ENCODE measurements at places on chromosomes 1 and 21.
A peak's percentile ranks its signal among the peaks of the same experiment; 100 is the strongest.

DNA sequence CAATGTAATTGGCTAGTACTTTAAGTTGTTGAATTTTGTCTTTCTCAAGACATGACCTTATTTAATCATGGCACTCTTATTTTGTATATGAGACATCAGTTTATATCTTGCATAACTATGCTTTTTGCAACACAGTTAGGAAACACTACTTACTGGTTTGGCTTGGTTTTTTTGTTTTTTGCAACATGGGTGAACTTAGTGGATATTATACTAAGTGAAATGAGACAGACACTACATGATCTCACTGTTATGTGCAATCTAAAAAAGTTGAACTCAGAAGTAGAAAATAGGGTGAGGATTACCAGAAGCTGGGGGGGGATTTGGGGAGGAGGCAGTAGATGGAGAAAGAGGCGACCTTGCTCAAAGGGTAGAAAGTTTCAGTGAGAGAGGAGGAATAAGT, 132.1 kb downstream of the PLA2G4A start:
- DNase-seq: no peak

GRCh38 chr1:89732206-89732605, 88.6 kb upstream of the LRRC8D start:
- no peak for DNase-seq

DNA sequence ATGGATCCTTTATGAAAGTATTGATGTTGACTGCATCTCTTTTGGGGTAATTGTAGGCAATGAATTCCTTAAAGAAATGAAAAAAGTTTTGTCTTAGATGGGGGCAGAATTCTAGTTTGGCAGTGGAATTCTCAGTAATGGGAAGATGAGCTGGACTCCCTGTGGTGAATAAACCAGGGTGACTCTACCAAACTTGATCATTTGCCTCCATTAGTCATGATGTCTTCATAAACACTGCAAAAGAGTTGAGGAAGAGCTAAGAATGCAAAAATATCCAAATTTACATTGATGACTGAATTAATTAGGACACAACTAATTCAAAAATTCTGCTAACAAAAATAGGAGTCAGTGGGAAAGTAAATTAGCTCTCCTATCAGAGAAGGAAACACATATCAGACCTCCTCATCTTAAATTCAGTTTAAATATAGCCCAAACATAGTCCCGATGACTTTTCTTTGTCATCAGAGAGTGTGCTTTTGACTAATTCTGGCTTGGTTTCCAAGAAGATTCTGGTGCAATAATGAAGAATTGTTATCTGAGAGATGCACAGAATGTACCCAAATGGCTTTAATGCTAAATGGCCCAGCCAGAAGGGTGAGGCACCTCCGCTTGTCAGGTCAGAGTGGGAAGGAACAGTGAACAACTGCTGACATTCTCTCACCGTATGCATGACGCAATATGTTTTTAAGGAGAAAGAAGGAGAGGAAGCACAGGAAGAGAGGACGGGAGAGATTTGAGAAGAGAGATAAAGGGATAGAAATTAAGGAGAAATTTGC, 525.1 kb downstream of the LMO4 start:
- DNase-seq: peak; percentile 63

DNA sequence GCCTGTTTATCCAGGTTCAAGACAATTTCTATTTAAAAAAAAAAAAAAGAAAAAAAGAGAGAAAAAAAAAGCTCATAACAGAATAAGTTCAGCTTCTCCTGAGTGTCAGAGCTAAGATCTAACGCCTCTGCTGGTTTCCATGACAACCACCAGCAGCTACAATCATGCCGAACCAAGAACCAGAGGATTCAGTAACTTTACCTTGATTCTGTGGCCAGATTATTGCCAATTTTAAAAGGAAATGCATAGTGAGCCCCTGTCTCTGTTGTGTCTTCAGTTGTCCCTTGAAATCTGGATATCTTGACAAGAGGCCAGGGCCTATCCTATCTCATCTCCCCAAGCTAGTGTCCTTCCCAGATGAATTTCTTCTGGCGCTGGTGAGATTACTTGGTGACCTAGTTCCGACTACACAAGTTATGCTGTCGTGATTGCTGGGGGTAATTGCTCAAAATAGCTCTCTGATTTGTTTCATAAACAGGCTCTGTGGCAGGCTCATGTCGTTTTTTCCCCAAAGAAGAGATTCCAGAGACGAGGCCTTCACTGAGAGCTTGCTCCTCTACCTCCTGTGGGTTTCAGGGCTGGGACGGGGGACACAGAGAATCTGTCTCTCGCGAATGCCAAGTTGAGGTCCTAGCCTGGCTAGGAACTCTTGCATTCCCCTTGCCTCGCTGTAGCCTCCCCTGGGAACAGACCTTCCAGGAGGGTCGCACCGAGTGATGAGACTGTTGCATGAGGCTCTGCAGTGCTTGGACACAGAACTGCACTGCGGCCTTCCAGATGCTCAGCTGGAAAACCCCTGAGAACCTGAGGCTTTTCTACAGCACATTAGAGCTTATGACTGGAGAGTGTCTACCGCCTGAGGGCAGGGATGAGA, 32.4 kb upstream of the SCCPDH start:
- no peak for DNase-seq

DNA sequence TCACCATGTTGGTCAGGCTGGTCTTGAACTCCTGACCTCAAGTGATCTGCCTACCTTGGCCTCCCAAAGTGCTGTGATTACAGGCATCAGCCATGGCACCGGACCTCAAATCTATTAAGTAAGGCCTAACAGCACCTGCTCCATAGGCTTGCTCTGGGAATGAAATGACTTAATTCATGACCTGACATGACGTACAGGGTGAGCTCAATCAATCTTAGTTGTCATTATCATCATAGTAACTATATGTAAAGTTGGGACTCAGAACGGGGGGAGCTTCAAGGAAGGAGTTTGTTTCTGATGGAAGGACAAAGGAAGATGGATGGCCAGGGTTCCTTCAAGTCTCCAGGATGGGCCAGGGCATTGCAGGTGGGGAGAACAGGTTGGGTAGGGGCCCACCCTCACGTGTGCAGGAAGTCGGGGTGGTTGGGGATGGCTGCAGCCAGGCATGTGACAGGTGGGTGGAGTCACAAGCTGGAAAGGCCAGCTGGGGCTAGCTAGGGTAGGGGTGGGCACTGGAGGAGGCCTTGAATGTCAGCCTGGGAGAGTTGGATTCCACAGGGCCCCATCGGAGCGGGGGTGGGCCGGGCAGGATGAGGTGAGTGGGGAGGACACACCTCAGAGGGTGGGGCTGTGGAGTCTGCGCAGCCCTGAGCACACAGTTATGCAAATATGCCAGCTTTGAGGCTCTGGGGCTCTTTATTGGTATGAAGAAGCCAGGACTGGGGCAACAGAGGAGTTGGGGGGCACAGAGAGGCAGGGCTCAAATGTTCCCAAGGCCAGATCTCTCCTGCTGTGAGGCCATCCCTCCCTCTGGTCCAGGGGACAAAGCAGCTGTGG, 9.6 kb downstream of the TRIM62 start:
- no peak for DNase-seq

GRCh38 chr1:48617252-48617651, 145.2 kb upstream of the SPATA6 start:
- peak; percentile 50 for DNase-seq

- no peak for DNase-seq
These were observed 36.6 kb downstream of the DMRTB1 start for GRCh38 chr1:53495633-53496345.

GRCh38 chr1:5460974-5461373, 531.3 kb downstream of the NPHP4 start:
- no peak for DNase-seq

- peak; percentile 53 for DNase-seq
These were observed 33.3 kb downstream of the ADCY10 start for GRCh38 chr1:167880580-167881021.

DNA sequence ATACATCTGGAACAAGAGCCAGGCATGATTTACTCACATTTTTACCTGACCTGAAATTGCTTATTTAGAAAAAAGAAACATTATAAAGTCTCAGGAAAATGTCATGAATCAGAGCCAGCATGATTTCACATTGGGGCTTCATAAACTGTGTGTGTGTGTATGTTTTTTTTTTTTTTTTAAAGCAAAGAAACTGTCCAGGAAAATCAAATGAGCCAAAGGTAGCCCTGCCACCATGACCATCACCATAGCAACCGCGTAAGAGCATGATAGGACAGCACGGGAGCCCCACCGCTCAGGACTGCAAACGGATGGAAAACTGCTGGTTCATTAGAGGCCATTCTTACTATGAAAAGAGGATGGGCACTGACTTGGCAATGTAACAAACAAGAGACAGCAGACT, 139.2 kb downstream of the NTMT2 start:
- DNase-seq: no peak

- peak; percentile 3 for DNase-seq
These were observed 493.5 kb downstream of the DPYD start for GRCh38 chr1:97427371-97427770.

DNA sequence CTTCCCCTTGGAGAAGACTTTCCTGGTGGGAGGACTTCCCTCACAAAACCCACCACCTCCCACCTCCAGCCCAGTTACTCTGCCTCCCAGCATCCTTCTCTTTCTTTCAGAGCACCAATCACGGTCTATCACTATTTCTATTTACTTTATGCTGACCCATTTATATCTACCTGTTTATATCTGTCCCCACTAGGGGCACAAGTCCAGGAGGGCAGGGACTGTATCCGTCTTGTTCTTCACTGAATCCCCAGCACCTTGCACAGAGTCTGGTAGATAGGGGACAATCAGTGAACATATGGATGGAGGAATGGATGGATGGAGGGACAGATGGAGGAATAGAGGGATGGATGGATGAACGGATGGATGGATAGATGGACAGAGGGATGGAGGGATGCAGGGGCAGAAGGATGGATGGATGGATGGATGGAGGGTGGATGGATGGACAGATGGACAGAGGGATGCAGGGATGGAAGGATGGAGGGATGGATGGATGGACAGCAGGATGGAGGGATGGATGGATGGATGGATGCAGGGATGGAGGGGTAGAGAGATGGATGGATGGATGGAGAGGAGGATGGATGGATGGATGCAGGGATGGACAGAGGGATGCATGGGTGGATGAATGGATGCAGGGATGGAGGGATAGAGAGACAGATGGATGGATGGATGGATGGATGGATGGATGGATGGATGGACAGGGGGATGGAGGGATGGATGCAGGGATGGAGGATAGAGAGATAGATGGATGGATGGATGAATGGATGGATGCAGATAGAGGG, 5.5 kb downstream of the C1QB start:
- DNase-seq: no peak

- no peak for DNase-seq
These were observed 302.4 kb upstream of the NR5A2 start for GRCh38 chr1:199725002-199725565.

GRCh38 chr1:246155923-246156322, 351.2 kb downstream of the SMYD3 start:
- no peak for DNase-seq

GRCh38 chr1:111948209-111949171, 41.0 kb downstream of the KCND3 start:
- no peak for DNase-seq

DNA sequence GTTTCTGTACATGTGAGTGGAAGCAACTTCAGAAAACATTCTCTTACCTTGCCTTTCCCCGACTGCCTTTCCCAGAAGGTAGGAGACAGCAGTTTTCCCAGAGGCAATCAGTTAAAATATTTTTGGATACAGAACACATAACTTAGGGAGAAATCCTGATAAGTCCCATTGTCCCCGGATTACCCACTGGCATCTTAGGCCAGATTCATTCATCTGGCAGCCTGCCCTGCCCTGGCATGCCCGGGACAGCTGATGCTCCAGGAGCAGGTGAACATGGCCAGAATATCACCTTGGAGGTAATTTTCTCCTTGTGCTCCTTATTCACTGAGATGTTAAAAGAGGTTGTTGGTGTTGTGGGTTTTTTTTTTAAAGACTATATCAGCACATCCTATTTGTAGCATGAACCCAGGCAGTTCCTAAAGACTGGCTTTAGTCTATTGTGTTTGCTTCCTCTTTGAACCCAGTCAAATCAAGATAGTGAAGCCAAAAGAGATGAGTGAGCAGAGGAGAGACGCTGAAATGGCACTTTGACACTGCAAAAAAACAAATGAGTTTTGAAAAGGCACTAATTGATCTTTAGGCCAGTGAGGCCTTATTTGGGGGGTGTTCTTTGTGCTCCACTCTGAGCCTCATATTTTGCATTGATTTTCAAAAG, 139.6 kb downstream of the PLPP3 start:
- DNase-seq: peak; percentile 26

DNA sequence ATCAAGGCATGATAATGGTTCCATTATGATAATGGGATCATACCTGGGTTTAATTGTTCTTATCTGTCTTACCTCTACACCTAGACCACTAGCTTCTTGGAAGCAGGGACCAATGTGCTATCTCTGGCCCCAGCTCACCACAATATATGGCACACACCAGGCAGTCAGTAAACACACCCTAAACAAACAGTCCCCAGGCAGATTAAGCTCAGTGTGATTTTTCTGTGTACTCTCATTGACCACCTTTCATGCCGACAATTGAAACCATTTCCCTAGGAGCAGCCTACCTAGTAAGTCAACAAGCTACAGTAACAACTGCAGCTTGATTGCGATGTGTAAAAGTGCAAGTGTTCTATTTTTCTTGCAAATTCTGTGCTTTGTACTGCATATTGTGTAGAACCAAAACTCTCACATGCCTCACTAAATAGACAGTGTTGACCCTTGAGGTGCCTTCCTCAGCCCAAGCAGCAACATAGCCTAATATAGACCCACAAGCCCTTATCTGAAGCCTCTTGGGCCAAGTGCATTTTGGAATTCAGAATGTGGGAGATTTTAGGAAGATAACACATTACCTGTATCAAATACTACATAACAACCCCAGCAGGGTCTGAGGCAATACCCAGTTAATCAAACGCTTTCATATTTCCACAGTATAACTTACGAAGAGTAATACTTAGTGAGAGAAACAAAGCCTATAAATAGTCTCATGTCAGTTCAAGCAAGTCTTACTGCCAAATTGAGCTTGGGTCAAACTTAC, 32.0 kb downstream of the INPP5B start:
- DNase-seq: no peak

- DNase-seq: no peak
These were observed 22.9 kb downstream of the SPSB1 start for GRCh38 chr1:9315411-9316079.

DNA sequence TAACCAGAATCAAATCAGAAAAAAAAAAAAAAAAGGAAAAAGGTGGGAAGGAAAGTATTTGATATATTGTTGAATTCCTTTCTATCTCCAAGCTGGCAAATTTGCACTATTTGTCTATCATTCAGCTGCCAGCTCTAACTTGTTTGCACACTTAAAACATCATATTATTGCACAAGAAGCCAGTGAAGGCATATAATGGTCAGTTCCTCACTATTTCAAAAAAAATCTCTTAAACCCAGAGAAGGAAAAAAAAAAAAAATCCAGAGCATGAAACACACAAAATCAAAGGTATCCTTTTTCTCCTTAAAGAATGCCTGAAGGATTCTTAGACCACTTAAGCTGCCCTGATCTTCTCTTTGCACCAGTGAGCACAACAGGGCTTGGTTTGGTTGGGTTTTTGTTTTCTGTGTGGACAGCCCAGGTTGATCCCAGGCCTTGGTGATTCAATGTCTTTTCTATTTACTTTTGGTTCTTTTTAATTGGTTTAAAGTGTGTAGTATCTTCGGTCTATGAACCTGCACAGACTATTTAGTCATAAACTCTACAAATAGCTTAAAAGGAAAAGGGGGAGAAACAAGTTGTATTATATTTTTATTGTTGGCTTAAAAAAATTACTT, 40.2 kb downstream of the DUSP10 start:
- no peak for DNase-seq

Data from OCI-M1 (cell line).